Fibroblast of the aortic adventitia (primary cell): ENCODE measurements at places on chromosomes 3 and 15.

- DNase-seq, result no peak
These were observed 291.6 kb downstream of the IL20RB start for GRCh38 chr3:137249311-137249940.

DNA sequence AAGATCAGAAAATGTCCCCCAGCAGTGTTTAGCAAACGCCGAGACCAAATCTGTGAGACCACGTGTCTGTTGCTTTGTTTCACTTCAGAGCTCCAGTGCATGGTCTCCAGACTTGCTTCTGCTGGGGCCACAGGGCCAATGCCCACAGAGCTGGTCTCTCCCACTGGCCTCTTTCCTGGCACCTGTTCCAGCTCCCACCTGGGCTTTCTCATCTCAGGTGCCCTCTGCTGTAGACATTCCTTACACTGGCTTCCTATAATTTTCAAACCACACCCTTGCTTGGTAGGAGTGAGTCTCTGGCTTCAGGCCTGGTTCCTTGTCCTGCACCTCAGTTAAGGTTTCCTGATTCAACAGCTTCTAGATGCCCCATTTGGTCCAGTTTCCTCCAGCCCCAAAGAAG, 243.1 kb downstream of the ADAMTS17 start:
- no peak for DNase-seq

- DNase-seq, result peak; percentile 35
These were observed 13.2 kb upstream of the ADPGK start for GRCh38 chr15:72796515-72797337.

- no peak for DNase-seq
These were observed 34.9 kb downstream of the LRRC3B start for GRCh38 chr3:26657348-26657976.

DNA sequence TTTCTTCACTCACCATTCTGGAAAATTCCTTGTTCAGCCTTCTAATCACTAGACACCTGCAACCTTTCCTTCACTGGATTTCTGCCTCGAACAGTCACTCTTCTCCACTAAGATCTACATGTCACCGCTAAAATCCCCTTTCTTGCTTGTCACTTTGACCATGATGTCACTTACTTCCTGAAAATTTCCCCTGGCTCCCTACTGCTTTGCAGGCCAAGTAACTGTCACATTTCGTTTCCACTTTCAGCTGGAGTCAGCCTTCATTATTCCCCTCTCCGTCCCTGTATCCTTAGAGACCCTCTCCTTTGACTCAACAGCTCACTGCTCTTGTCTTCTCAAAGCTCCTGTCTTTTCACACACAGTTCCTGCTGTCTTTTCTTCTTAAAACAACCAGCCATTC, 15.9 kb downstream of the CHL1 start:
- DNase-seq, result no peak

GRCh38 chr3:195526492-195526891, 16.6 kb downstream of the PPP1R2 start:
- DNase-seq, result no peak

GRCh38 chr15:96311256-96311955, 19.1 kb upstream of the NR2F2 start:
- DNase-seq, result peak; percentile 25

- peak; percentile 53 for DNase-seq
These were observed 49.8 kb downstream of the KBTBD12 start for GRCh38 chr3:127964816-127965215.

GRCh38 chr3:140186421-140186920, 251.5 kb downstream of the CLSTN2 start:
- peak; percentile 73 for DNase-seq

GRCh38 chr3:72860053-72860452, 11.8 kb upstream of the SHQ1 start:
- DNase-seq, result no peak

- peak; percentile 34 for DNase-seq
These were observed 246.1 kb downstream of the ZIC1 start for GRCh38 chr3:147655236-147655635.

DNA sequence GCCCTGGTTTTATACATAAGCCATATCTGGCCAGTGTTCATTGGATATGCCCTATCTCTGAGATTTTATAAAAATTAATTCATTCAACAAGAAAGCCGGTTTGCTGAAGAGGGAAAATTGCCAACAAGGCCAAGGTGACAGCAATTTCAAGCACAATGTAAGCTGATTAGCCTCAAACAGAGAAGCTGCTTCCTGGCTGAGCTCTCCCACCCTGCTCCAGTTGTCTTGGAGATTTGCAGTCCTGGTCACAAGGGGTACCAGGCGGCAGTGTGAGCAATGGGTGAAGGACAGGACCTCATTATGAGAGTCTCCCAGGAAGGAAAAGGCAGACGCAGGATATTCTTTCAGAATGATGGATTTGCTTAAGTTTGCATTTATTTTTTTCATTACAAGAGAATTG, 5.4 kb upstream of the THSD4 start:
- no peak for DNase-seq

DNA sequence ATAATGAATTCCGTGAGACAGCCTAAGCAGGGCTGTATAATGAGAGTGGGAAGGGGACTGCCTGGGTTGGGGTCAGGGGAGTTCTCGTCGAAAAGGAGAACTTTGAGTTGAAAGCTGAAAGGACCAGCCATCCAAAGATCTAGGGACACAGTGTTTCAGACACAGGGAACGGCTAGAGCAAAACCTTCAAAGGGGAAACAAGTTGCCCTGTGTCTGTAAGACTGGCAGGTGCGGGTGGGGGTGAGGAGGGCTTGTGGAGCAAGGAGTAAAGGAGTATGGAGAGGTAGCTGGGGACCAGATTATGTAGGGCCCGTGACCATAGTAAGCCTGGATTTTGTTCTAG, 1.3 kb upstream of the SRP14 start:
- no peak for DNase-seq

- peak; percentile 17 for DNase-seq
These were observed 376.0 kb upstream of the PDZRN3 start for GRCh38 chr3:74000725-74001124.

- no peak for DNase-seq
These were observed 46.1 kb downstream of the RFTN1 start for GRCh38 chr3:16467393-16467792.

DNA sequence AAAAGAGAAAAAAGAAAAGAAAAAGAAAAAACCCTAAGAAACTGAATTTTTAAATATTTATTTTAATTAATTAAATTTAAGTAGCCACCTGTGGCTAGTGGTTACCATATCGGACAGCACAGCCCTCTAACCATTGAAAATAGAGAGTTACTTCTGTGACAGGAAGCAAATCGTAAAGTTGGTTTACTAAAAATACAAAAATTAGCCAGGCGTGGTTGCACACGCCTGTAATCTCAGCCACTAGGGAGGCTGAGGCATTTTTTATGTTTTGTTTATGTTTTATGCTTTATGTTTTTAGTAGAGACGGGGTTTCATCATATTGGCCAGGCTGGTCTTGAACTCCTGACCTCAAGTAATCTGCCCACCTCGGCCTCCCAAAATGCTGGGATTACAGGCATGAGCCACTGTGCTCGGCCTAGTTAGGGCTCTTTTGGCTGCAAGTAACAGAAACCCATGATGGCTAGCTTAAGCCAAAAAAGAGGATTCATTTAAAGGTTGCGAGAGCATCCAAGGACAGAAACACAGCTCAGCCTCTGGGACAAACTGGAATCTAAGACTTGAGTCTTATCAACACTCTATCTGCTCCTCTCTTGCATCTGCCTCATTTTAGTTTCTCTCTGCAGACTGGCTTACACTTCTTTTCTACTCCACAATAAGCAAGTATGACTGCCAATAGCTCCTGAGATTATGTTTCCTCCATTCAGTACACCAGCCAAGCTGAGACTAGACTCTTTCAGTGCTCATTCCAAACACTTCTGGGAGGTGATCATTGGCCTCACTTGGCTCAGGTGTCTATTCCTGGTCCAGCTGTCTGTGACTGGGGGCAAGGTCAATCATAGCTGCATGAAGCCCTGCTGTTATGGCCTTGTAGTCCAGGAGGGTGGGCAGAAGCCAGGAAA, 6.8 kb upstream of the SKIL start:
- no peak for DNase-seq

- peak; percentile 19 for DNase-seq
These were observed 51.0 kb upstream of the ATOSA start for GRCh38 chr15:52730173-52730572.

DNA sequence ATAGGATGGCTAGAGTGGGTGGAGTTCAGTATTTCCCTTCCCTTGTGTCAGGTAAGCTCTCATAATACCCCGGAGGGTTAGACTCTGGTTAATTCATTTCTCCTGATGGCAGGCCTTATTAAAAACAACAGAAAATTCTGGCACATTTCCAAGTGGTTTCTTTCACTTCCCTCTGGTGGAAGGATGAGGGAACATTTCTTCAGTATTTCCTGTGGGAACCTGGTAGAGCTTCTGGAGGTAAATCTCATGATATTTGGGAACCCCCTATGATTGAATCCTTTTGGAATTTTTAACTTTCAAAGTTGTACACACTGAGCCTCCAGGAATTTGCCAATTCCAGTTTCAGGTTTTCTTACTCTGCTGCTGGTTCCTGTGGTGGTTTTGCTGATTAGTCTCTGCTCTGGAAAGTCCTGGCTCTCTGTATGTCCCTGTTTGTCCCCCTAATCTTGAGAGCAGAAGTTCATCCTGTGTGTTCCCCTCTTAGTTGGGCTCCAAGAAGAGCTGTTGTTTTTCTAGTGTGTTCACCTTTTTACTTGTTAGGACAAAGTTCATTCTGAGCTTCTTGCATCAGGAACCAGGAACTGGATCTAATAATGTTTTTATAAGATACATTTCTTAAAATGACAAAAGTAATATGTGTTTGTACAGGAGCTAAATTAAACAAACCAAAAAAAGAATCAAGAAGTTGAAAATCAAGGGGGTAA, 12.1 kb downstream of the CHRNA7 start:
- no peak for DNase-seq

- DNase-seq, result peak; percentile 69
These were observed 692.7 kb upstream of the ALCAM start for GRCh38 chr3:104673981-104674380.

- no peak for DNase-seq
These were observed 35.2 kb downstream of the BDH1 start for GRCh38 chr3:197520311-197521276.

- DNase-seq, result no peak
These were observed 122.2 kb upstream of the TRIM42 start for GRCh38 chr3:140555666-140556065.

DNA sequence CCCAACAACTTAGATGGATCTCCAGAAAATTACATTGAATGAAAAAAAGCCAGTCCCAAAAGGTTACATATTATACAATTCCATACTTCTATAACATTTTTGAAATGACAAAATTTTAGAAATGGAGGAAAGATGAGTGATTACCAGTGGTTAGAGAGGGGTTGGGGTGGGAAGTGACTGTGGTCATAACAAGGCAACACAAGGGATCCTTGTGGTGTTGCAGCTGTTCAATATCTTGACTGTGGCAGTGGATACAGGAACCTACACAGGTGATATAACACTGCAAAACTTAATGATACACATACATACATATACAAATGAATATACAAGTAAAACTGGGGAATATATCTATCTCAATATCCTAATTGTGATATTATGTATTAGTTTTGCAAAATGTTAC, 9.6 kb downstream of the GOLGB1 start:
- no peak for DNase-seq

DNA sequence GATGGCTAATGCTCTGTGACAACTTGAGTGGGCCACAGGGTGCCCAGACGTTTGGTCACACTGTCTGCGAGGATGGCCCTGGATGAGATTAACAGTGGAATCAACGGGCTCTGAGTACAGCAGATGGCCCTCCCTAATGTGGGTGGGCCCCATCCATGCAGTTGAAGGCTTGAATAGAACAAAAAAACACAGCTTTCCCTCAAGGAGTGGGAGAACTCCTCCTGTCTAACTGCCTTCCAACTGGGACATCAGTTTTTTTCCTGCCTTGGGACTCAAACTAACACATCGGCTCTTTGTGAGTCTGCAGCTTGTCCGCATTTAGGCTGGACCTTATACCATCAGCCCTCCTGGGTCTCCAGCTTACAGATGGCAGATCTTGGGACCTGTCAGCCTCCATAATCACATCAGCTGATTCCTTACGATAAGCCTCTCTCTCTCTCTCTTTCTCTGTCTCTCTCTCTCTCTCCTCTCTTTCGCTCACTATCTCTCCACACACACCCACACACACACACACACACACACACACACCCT, 20.8 kb downstream of the FAM174B start:
- DNase-seq, result no peak

GRCh38 chr15:74443100-74443909, 9.5 kb upstream of the SEMA7A start:
- DNase-seq, result peak; percentile 73

DNA sequence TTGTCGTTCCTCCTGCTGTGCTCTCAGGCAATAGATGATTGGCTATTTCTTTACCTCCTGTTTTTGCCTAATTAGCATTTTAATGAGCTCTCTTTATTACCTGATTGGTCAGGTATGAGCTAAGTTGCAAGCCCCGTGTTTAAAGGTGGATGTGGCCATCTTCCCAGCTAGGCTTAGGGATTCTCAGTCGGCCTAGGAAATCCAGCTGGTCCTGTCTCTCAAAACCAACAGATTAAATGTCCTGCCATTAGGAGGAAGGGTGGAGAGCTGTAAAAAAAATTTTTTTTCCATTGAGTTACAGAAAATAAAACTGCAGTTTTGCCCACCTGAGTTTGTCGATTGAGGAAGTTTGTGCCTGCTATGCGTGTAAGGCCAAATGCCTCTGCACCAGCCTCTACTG, 5.4 kb upstream of the ACSBG1 start:
- no peak for DNase-seq

GRCh38 chr3:28328188-28329151, 20.1 kb upstream of the ZCWPW2 start:
- peak; percentile 59 for DNase-seq

DNA sequence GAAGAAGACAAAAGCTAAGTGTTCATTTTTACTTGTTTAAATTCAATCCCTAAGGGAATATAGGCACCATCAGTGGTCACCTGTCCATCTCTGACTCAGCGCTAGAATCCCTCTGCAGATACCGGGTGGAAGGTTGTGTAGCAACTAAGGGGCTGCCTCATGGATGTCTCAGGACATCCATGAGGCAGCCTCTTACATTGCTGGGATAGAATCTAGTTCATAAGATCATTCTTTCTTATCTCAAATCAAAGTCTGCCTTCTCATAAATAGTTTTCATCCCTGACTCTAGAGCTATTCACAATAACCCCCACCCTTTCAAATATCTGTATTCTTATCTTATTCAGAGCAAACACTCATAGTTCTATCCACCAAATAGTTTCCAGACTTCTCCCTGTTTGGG, 38.1 kb downstream of the HSPBAP1 start:
- peak; percentile 5 for DNase-seq

GRCh38 chr3:169060037-169060436, 603.5 kb downstream of the MECOM start:
- DNase-seq, result peak; percentile 20

DNA sequence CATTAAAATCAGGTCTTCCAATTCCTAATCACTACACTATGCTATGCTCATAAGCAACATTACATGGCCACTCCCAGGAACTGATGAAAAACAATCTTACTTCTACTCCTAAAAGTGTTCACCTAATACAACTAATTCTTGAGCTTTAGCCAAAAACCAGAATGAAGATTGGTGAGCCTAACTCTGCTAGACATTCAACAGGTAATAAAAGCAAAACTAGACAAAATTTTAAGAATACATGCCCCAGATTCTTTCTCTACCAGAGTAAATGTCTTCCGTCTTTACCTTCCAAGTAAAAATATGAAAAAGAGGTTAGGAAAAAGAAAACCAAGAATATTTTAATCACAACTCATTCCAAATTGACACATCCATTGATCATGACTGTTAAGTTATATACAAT, 31.3 kb downstream of the ATP13A3 start:
- DNase-seq, result no peak

- peak; percentile 58 for DNase-seq
These were observed 88.5 kb downstream of the B3GALNT1 start for GRCh38 chr3:161016417-161017313.
